Osteoblast (primary cell): ENCODE measurements at places on chromosomes 7 and 10. TPM values are rescaled to one million over a fixed set of nuclear protein-coding genes. Genes with fewer than 3 reads are reported as not detected.

DNA sequence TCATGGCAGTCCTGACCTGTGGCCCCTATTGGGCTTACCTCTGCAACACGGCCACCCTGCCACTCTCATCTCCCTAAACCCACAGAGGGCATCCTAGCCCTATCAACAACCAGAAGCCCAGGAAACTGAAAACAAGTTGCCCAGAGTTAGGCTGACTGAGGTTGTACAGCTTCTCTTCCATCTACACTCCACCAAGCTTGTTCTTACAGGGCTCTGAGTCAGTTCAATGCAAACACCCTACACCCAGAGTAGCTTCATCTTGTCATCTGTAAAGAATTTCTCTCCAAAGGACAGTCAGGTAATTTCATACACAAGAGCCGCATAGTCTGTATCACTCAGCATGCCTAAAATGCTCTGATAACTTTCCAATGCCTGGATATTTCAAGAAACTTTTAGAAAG lies 175.4 kb downstream of the ARID5B start:
- peak; percentile 55 for DNase-seq

DNA sequence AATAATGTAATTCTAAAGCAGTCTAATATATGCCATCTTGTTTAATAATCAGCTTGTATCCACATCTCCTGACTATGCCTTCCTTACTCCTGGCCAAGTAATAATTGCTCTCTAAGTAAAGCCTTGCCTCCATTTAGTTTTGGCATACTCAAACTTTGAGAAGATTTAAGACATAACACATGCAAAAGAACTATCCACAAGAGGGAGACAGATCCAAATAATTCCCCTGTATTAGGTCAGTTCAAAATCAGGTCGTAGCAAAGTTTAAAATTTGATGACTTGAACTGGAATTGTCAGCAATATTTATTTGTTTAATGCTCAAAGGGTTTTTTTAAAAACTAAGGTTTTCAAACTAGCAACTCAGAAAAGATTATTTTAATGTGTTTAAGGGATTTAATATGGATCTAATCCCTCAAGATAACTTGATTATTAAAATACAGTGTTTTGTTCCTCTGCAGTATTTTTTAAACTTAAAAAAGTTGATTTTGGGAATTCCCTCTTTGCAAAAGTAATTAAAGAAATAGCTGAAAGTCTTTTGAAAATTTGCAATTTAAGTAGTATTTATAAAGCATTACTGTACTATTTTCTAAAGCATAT lies 95.3 kb downstream of the HDAC9 start:
- DNase-seq = no peak

PITX3 gene
- under 0.01 TPM in 1 of 2 replicates, not detected in the other for total RNA-seq

DHTKD1 gene
- 24.5 and 29.3 TPM in 2 replicates for total RNA-seq

DNA sequence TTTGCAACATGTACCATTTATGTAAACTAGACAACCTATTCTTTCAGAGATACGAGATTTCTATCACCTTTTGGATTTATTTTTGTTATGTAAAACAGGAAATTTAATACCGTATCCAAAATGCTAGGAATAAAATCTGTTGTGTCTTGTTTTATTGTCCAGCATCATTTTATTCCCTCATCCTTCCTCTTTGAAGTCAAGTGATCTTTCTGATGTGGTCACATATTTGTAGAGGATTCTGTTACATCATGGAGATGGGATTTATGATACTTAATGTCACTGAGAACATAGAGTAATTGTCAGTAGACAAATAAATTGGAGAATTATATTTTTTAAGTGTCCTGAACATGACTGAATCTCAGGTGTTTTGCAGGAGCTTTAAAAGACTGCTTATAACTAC lies 64.7 kb downstream of the ZNF277 start:
- DNase-seq = no peak

NPFFR1 gene
- total RNA-seq = not detected in 2 replicates

CCL24 gene
- total RNA-seq = not detected in 2 replicates

KIF20B gene
- 4.7 and 5.6 TPM in 2 replicates for total RNA-seq

- peak; percentile 98 for DNase-seq
Observed at GRCh38 chr10:132637477-132638129, 100.0 kb downstream of the INPP5A start.

GRCh38 chr10:88851706-88852105 lies at the start of gene ANKRD22:
TSS of gene ANKRD22 (minus strand) at chr10:88851844. CDS start at chr10:88851607, 237 bp downstream.
- DNase-seq = peak; percentile 82

SEMA3A gene
- total RNA-seq = 2.5 and 35.1 TPM in 2 replicates

BTBD16 gene
- not detected in 2 replicates for total RNA-seq

EN2 gene
- total RNA-seq = under 0.01 TPM in 1 of 2 replicates, not detected in the other

DNA sequence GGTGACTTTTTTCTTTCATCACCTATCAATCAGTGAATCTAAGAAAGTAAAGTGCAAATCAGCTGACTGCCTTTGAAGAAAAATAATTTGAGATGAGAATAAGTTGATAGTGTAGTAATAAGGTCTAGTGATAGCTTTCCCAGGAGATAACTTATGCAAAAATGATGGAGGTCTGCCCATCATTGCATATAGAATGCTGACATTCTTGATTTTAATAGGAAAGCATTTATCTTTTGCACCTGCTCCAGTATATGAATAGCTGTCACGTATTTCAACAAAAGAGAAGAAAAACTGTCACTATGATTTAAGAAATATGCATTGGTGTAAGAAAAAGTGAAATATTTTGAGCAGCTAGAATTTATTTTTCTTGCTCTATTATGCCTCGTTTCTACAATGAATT lies 46.8 kb downstream of the PTTG1IP2 start:
- no peak for DNase-seq

GRCh38 chr7:37286454-37286832 lies 162.2 kb downstream of the ELMO1 start:
- DNase-seq = no peak

GRCh38 chr10:9038146-9038714 lies 983.7 kb downstream of the GATA3 start:
- DNase-seq = no peak

COL1A2 gene
- 8,305 and 11,912 TPM in 2 replicates for total RNA-seq

DNA sequence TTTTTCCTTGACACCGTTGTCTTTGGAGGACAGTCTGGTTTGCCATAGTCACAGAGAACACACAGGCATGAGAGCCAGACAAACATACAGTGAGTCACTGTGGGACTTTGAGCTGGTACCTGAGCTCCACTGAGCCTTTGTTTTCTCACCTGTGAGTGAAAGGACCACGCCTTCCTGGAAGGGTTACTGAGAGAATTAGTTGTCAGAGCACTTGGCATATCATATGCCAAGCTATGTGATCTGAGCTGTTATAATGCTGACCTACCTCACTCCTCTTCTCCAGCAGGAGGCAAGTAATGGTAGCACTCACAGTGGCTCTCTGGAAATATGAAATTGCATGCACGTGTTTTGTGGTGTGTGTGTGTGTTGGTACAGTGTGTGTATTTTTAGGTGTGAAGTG lies 59.7 kb downstream of the CXCL12 start:
- DNase-seq = no peak

EXOSC1 gene
- 40.2 and 47.4 TPM in 2 replicates for total RNA-seq

- no peak for DNase-seq
Observed at GRCh38 chr7:63899691-63900393, 98.8 kb upstream of the ZNF722 start.

DPYSL4 gene
- 0.72 and 2.4 TPM in 2 replicates for total RNA-seq

DNA sequence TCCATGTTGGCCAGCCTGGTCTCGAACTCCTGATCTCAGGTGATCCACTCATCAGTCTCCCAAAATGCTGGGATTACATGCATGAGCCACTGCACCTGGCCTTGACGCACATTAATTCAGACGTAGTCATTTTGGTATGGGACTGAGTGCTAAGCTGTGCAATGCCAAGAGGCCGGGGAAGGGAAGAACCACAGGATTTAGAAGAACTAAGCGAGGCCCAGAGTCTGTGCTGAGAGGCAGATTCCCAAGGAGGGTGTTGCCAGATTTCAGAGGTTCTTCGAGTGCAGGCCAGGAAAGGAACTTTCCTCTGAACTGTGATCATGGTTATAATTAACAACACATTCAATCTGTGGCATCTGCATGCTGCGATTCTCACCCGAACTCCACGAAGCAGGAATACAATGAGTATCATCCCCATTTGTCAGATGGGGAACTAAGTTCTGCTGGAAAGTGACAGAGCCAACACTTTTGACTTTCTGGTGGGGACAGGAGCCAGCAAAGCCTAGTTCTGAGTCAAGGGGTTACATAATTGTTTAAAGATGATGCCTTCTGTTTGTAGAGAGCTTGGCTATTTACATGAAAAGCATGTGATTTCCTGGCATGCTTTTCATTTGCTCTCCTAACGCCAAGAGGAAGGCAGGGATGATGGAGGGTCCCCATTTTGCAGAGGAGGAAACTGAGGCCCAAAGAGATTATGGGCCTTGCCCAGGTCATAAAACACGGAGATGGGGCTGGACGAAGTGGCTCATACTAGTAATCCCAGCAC lies 6.2 kb upstream of the ZAN start:
- peak; percentile 68 for DNase-seq

- no peak for DNase-seq
Observed at GRCh38 chr7:11524476-11525397, 307.3 kb downstream of the THSD7A start.

DNA sequence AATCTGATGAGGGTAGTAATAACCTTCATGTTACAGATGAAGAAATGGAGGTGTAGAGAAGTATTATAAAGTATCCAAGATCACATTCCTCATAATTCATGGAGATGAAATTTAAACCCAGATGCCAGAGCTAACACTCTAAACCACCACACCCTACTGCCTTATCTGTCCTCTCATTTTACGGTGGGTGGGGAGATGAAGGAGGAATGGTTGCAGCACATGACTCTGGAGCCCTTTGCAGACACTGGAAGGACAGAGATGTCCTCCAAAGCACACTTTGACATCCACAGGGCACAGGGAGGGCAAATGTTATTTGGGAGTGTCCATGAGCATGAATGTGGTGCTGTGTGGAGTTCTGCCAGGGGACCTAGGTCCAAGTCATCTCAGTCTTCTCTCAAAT lies 1.1 kb downstream of the PLEKHS1 start:
- DNase-seq = no peak

GRCh38 chr10:46545861-46546590 lies 10.4 kb downstream of the GPRIN2 start:
- DNase-seq = peak; percentile 87

GRCh38 chr7:149300620-149301285 lies 38.8 kb downstream of the ZNF783 start:
- DNase-seq = peak; percentile 77

TRPV6 gene
- total RNA-seq = not detected in 2 replicates

DNA sequence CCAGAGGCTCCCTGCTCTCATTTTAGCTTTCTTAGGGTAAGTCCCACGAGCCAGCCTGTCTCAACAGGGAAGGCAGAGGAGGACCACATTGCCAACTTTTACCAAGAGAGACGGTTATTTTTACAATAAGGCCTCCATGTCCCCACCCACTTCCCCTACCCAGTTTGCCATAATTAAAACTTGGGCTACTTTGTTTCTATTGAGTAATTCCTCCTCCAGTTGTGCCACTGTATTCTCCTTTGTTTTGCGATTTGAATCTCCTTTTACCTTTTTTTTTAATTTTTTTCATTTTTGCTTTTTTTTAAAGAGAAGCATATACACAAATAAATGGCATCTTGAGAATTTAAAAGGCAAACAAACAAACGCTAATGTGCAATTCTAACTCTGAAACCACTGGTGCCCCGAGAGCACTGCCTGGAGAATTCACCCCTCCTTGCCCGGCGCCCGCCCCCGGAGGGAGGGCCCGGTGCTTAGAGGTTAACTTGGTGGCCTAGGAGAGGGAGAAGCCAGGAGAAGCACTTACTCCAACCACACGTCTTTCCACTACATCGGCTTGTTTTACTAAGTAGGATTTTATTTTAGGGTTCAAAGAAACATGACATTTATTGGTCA lies 282.3 kb downstream of the USP6NL start:
- DNase-seq = no peak

GRCh38 chr7:24572393-24572996 lies 757 bp upstream of the PALS2 start:
- DNase-seq = peak; percentile 93

ASAH2 gene
- 0.36 and 0.59 TPM in 2 replicates for total RNA-seq

FAM237B gene
- total RNA-seq = not detected in 2 replicates

CCDC126 gene
- 12.3 and 13.8 TPM in 2 replicates for total RNA-seq

DNA sequence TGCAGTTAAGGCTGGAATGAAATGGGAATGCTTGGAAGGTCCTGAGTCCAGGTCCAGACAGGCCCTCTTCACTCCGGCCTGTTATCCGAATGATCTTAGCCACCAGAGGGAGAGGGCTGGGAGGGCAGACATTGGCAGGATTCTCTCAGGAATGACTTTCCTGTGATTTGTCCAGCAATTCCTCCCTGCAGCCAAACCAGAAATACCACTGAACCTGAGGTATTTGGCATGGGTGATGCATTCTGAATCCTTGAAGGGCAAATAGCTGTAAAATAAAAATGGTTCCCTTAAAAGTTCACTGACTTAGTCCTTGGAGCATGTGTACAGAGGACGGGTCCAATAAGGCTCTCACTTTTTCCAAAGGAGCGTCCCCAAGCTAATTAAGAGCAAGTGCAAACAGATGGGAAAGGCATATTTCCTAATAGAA lies 77.5 kb upstream of the HABP2 start:
- DNase-seq = peak; percentile 50

TRPV5 gene
- total RNA-seq = not detected in 2 replicates

GRCh38 chr10:114684822-114685209 lies 26.7 kb upstream of the ABLIM1 start:
- DNase-seq = no peak

DNA sequence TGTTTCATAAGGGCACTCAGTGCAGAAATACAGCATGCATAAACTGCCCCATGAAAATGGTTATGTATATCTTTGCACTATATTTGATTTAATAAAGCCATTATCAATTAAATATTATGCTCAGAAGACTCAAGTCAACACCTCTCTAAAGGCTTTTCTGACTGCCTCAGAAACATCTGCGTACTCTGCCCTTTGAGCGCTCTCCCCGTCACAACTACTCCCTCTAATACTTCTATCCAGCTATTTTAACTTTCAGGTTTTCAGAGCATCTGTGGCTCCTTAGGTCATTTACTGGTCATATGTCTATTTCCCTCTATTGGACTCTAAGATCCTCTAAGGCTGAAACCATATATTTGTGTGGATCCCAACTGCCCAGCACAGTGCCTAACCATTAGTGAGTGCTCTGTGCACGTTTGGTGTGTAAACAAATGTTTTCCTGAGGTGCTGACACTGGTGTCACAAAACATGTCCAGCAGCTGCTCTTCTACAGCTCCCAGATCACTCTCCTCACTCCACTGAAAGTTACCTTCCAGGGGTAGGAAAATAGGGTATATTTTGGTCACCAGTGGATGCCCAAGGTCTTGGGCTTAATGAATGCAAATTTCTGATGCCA lies 179.1 kb downstream of the BTAF1 start:
- DNase-seq = no peak
